ENCODE measurements at places on chromosomes 1 and 21.

- DNase-seq, result no peak
These were observed 47.9 kb upstream of the RGL1 start for GRCh38 chr1:183757061-183757460.

GRCh38 chr1:173960625-173961024, 43.5 kb upstream of the SERPINC1 start:
- DNase-seq, result no peak

DNA sequence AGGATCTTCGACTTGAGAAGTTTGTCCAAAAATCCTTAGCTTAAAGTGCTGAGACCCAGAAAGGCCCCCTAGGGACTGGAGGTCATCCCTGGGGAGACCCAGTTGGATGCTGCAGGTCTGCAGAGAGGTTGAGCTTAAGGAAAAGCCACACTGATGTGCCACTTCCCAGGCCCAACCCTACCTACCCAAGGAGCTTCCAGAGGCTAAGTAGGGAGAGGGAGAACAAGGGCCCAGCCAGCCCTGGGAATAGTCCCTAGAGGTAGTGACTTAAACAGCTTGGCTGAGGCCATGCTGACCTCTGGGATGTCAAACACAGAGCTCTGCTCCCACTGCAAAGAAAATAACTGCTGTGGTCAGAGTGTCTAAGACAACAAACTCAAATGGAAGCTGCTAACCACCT, 693.7 kb downstream of the MATN1 start:
- no peak for DNase-seq

GRCh38 chr21:41367945-41368734, 6.3 kb downstream of the MX2 start:
- no peak for DNase-seq

DNA sequence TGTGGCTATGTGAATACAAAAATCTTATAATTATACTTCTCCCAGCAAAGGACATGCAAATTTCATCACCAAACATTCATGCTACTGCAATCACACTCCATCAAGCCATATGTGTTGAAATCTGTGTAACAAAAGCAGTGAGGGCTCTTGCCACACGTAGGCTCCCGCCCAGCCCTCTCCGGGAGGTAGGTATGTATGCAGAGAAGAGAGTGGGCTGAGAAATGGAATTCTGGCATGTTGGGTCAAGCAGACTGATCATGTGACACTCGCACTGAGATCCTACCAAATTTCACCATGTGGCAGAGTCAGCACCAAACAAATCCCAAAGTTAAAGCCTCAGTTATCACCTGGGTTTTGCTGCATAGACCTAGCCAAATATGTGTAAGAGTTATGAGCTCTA, 49.7 kb downstream of the APP start:
- DNase-seq, result no peak

DNA sequence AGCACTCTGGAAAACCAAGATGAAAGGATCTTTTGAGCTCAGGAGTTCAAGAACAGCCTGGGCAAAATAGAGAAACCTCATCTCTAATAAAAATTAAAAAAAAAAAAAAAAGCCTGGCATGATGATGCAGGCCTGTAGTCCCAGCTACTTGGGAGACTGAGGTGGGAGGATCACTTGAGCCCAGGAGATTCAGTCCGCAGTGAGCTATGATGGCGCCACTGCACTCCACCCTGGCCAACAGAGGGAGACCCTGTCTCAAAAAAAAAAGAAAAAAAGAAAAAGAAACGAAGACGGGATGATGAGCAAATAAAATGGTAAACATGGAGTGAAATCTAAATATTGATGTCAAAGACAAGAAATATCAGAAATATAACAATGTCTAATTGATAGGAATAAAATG, 31.6 kb downstream of the ATP2B4 start:
- no peak for DNase-seq

DNA sequence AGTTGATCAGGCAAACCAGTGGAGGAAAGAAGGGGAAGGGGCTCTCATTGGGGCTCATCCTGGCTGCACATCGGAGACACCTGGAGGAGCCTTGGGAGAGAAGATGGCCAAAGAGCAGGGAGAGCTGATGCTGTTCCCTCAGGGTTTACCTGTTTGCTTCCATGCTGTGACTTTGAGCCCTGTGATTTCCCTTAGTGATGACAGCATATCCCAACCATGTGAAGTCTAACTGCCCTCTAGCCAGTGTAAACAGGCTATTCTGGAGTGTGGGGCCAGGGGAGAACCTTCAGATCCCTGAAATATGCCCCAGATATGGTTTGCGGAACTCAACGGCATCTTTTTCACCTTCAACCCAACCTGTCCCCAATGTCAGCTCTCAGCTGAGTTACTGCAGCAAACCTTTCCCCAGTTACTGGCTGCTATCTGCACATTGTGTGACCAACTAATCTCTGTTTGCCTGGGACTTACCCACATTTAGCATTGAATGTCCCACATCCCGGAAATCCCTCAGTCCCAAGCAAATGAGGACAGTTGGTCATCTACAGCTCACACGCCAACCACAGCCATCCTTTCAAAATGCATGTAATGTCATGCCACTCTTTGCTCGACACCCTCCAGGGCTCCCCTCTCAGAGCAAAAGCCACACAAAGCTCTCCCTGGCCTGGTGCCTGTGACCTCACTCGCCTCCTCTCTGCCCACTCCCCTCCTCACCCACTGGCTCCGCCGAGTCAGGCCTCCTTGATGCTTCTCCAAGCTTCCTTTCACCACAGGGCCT, 242.3 kb downstream of the KCNJ6 start:
- no peak for DNase-seq

DNA sequence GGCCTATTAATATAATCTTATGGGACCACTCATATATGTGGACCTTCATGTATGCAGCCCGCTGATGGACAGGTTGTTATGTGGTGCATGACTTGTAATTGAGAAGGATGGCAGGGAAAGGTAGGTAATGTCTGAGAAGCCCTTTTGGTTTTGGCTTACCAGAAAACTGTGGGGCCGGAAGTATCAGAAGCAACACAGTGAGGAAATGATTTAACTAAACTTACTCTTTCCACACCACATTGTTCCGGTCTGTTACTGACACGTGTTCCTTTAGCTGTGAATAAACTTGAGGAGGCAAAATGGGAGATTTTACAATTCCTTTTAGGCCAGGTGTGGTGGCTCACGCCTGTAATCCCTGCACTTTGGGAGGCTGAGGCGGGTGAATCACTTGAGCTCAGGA, 32.4 kb downstream of the KIF1B start:
- no peak for DNase-seq
